ENCODE measurements at places on chromosomes 2 and 18.

GRCh38 chr2:86298411-86299390 lies 38.7 kb downstream of the REEP1 start:
- no peak for DNase-seq

DNA sequence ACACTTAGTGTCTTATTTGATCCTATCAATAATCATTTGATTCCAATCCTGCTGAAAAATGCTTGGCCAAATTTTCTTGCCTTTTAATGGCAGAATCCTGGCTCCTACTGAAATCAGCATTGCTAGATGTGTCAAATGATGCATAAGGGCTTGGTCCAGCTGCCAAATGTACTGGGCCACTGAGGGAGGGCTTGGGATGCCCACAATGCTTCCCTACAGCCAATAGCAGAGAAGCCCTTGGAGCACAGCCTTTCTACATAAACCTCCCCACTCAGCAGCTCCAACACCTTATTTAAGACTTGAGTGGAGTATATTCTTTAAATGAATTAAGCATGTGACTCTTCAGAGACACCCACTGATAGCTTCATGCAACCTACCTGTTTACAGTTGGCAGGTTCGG lies 3.6 kb downstream of the ALK start:
- DNase-seq, result no peak

DNA sequence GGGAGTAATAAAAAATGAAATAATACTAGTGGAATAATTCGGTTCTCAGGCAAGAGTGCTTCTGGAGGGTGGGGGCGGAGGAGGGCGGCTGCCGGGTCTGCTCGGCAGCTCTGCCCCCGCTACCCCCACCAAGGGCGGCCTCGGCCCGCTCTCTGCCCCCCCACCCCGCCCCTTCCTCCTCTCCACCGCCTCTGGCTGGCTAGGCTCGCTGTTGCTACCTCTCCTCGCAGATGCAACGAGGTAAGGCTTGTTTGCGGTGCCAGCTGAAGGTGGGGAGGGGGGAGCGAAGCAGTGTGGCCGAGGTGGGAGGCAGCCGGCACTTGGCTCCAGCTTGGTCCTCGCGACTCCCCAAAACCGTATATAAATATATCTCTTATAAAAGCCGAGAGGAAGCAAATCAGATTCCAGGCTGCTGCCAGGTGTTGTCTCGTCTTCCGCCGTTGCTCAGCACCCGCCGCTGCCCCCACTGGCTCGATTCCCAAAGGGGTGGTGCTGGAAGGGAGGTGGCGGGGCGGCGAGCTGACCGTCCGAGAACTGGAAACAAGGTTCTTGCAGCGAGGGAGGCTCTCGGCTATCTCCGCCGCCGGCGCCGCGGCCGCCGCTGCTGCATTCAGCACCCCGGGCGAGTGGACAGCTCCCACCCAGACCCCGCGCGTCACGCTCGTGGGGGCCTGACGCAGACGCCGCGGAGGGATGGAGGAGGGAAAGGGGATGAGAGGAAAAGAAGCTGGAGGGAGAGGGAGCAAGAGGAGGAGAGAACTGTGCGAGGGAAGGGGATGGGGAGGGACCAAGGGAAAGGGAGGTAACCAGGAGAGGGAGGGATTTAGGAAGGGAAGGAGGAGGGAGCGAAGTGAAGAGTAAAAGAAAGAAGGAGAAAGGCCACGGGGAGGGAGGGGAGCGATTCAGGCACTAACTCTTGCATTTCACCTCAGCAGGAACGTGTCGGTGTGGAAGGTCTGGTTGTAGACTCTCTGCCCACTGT lies at the start of gene MARCHF4:
TSS of gene MARCHF4 (minus strand) at position 763 of the 982 bp plus-strand sequence. CDS start 2,223 bp downstream, outside the sequence.
- DNase-seq, result peak; percentile 42

- DNase-seq, result no peak
Measured at GRCh38 chr2:234493796-234494195, 3.1 kb downstream of the ARL4C start.

DNA sequence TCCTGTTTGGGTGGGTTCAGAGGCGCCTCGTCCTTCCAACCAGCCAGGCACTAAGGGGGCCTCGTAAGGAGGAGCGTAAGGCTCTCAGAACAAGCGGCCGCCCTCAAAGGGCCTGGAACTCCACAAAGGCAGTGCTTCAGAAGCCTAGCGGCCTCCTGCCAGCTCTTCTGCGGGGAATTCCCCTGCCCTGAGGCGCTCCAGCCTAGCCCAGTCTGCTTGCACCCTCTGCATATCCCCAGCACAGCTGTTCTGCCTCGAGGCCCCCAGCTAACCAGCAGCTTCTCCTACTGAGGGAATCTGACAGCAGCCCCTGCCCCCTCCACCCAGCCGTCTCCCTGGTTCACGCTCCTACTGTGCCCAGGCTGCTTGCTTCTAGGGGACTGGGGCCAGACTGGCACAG lies 265.9 kb downstream of the TFCP2L1 start:
- DNase-seq, result no peak

All from inflammatory macrophage (primary cell).